ENCODE measurements at places on chromosomes 5 and 9. TPM values are rescaled to one million over a fixed set of nuclear protein-coding genes. Genes with fewer than 3 reads are reported as not detected.

- no peak for DNase-seq
- no peaks in the 10 kb centered on the region for H3K4me1 ChIP-seq
- H3K4me3 ChIP-seq, result no peak overlapping the region
- no peak overlapping the region for H3K27ac ChIP-seq
These were observed 21.2 kb downstream of the GRIA1 start for GRCh38 chr5:153511622-153512021.

DNA sequence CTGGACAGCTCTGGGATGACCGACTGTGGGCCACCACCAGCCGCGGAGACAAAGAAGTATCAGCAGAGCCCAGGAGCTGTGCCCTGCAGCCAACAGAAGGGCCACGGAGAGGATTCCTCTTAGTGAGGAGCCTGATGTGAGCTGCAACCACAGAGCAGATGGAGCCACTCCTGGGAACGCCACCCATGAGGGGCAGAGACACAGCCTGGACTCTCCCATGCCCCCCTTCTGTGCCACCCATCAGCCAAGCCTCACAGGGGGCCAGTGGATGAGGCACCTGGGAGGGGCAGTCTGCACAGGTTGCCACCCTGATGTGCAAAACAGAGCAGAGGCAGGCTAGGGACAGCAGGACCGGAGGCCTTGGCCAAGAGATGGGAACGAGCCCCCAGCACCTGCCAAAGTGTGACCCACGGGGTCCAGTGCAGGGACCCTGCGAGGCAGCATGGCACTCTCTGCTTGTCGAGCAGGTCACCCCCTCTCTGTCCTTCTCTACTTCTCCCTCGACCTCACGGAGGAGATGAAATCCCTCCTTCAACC is 380.7 kb upstream of the IRX1 start:
- H3K4me1 ChIP-seq, result no peaks in the 10 kb centered on the region
- H3K27me3 ChIP-seq, result no peaks in the 10 kb centered on the region
- H3K4me3 ChIP-seq, result no peak overlapping the region
- no peak for DNase-seq
- H3K36me3 ChIP-seq, result no peaks in the 10 kb centered on the region
- H3K27ac ChIP-seq, result no peak overlapping the region

The AGXT2 gene
- total RNA-seq, result 8.0 TPM

DNA sequence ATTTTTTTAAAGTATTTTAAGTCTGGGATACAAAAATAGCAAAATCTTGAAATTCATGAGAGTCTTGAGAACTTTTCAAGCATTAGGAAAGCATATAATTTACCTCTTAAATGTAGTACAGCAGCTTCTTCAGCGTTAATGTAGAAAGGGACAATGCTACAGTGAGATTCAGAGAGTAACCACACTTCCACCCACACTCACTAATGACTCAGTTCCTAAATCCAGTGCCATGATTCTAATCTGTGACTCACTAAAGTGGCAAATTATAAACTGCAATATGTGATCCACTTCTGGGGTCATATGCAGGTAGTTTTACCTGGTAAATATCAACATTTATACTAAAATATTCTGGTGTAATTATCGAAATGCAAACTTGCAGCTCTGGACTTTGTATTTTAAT is 434.5 kb upstream of the TUSC1 start:
- no peaks in the 10 kb centered on the region for H3K36me3 ChIP-seq
- no peaks in the 10 kb centered on the region for H3K27me3 ChIP-seq
- DNase-seq, result no peak
- H3K4me1 ChIP-seq, result no peaks in the 10 kb centered on the region
- H3K4me3 ChIP-seq, result no peak overlapping the region

GRCh38 chr5:169691471-169691870 is 54.4 kb downstream of the DOCK2 start:
- H3K36me3 ChIP-seq, result no peaks in the 10 kb centered on the region
- no peaks in the 10 kb centered on the region for H3K4me1 ChIP-seq
- H3K27ac ChIP-seq, result no peak overlapping the region
- no peaks in the 10 kb centered on the region for H3K27me3 ChIP-seq

DNA sequence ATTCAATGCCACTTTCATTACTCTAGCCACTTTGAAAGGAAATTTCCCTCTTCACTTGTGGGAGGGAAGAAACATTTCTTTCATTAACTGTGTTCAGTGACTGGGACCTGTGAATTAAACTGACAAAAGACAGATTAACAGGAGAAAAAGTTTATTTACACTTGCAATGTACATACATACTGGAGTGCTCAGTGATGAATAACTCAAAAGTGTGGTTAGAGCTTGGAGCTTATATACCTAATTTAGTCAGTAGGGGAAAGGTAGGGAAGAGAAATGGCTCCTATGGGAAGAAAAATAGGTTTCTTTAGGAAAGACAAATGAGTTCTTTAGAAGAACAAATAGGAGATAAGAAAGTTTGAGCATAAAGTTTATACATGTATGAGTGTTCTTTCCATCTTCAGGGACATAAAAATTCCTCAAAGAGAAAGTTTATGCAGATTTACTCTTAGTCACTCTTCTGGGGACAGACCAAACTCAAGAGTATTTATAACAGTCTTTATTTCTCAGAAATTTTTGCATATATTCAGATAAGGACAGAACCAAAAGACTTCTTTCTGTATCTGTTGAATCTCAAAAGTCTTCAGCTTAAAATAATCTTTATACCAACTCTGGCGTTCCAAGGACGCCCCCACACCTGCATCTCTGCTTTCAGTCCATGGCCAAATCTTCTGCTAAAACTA is 120.0 kb upstream of the RAI14 start:
- no peaks in the 10 kb centered on the region for H3K36me3 ChIP-seq
- no peaks in the 10 kb centered on the region for H3K27me3 ChIP-seq
- H3K4me1 ChIP-seq, result no peaks in the 10 kb centered on the region
- no peak overlapping the region for H3K27ac ChIP-seq
- DNase-seq, result no peak

DNA sequence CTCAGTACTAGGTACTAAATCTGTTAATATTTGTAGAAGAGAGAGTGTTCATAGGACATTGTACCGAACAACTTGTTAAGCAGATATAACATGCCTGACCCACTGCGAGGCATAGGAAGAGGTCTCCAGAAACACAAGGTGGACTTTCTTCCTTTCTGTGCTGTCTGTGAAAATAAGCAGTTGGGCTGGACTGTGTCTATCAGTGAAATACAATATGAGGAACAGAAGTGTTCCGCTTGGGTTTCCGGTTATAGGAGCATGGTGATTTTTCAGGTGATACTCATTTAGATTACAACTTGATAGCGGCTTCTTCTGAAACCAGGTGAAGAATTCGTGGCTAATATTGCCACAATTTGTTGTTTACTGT is 60.9 kb upstream of the TLR4 start:
- peaks cover 2% of the 10 kb centered on the region for H3K4me1 ChIP-seq
- no peaks in the 10 kb centered on the region for H3K36me3 ChIP-seq
